ENCODE measurements at places on chromosomes 16 and 17. TPM values are rescaled to one million over a fixed set of nuclear protein-coding genes. Genes with fewer than 3 reads are reported as not detected.

- H3K4me3 ChIP-seq, result no peak overlapping the region
- H3K4me1 ChIP-seq, result no peaks in the 10 kb centered on the region
- no peak for DNase-seq
- H3K27ac ChIP-seq, result no peak overlapping the region
- no peaks in the 10 kb centered on the region for H3K36me3 ChIP-seq
Measured at GRCh38 chr17:55561973-55562495, 50.8 kb upstream of the SMIM36 start.

DNA sequence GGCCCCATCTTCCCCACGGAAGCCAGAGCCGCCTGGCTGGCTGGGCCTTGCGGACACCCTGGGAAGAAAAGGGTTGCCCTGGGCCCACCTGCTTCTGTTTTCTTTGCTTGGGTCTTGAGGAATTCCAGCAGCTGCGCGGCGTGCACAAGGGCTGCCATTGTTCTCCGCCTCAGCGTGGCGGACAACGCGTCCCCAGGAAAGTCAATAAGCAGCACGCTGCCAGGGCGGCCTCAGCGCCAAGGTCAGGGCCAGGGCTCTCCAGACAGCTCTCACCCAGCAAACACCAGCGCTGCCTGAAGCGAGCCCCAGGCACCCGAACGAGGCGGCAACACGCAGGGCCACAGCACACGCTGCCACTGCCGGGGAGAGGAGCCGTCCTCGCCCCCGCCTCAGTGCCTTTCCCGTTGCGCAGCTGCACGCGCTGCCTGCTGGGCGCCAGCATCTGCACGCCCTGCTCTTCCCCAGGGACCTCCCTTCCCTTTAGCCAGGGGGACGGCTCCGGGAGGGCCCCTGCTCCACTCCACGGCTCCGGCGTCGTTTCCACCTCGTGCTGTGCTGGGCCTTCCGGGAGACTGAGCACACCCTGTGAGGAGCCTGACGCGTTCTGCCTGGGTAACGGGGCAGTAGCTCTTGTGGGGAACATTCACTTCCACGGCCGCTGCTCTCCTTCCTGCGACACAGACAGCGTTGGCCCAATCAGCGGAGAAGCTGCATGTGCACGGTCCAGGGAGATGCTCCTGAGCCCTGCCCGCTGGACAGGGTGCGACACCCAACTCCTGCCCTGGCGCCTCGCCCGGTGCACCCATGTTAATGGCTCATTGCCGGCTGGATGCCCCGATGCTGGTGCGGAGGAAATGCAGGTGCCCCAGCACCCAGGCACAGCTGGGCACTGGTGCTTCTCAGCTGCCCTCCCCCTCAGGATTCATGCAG lies 57.8 kb downstream of the LMF1 start:
- H3K4me1 ChIP-seq, result no peaks in the 10 kb centered on the region
- H3K4me3 ChIP-seq, result no peak overlapping the region
- H3K36me3 ChIP-seq, result peaks cover 18% of the 10 kb centered on the region
- DNase-seq, result no peak
- no peaks in the 10 kb centered on the region for H3K27me3 ChIP-seq
- H3K27ac ChIP-seq, result no peak overlapping the region

DNA sequence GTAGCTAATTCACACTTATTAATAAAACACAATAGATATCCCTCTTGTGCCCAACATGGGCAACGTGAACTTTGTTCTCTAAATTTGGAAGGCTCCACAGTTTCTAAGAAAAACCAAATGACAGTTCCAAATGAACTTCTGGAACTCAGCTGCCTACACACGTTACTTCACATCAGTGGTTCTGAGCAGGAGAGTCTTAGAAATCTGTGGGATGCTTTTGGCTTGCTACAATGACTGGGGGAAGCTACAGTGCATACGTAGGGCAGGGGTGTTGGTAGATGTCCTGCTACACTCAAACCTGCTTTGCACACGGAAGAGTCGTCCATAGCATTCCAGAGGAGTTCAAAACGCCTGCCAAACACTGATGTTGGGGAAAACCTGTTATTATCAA lies 8.0 kb downstream of the TXNDC11 start:
- DNase-seq, result no peak
- peaks cover 89% of the 10 kb centered on the region for H3K4me1 ChIP-seq
- no peaks in the 10 kb centered on the region for H3K27me3 ChIP-seq
- no peak overlapping the region for H3K4me3 ChIP-seq
- peak overlapping the region; percentile 34 for H3K27ac ChIP-seq
- peaks cover 92% of the 10 kb centered on the region for H3K36me3 ChIP-seq

DNA sequence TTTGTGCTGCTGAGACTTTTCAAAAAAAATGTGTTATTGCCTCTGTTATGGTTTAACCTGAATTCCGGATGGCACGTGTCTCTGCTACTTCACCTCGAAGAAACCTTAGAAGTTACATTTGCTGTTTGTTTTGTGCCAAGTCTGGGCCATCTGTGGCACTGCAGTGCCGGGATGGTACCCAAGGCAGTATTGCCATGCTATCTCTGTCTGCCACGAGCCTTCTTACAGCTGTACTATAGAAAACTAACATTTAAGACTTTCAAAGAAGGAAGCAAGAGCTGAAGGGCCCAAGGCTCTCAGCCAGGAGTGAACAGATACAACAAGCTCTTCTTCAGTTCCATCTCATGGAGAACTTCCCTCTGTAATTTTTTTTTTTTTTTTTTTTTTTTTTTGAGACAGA lies 73.7 kb upstream of the NOL11 start:
- no peaks in the 10 kb centered on the region for H3K36me3 ChIP-seq
- no peak overlapping the region for H3K4me3 ChIP-seq
- H3K27ac ChIP-seq, result no peak overlapping the region
- no peaks in the 10 kb centered on the region for H3K4me1 ChIP-seq

Gene NUFIP2
- 66.2 TPM for total RNA-seq

GRCh38 chr17:62854098-62854680 lies 46.1 kb upstream of the MARCHF10 start:
- H3K27me3 ChIP-seq, result no peaks in the 10 kb centered on the region
- no peaks in the 10 kb centered on the region for H3K4me1 ChIP-seq

Data from lower lobe of right lung (tissue), 2 donors.